ENCODE measurements at places on chromosomes 13 and 19. TPM values are rescaled to one million over a fixed set of nuclear protein-coding genes. Genes with fewer than 3 reads are reported as not detected.
A peak's percentile ranks its signal among the peaks of the same experiment; 100 is the strongest.

The SOHLH2 gene
- 2.2 TPM for total RNA-seq

The SLC17A7 gene
- total RNA-seq = under 0.01 TPM

The CABP5 gene
- not detected for total RNA-seq

The ZNF534 gene
- total RNA-seq = not detected

The PPP1R12C gene
- 49.2 TPM for total RNA-seq

The DACT3 gene
- total RNA-seq = 1.8 TPM

The KIRREL2 gene
- not detected for total RNA-seq

The CATSPERD gene
- total RNA-seq = under 0.01 TPM

DNA sequence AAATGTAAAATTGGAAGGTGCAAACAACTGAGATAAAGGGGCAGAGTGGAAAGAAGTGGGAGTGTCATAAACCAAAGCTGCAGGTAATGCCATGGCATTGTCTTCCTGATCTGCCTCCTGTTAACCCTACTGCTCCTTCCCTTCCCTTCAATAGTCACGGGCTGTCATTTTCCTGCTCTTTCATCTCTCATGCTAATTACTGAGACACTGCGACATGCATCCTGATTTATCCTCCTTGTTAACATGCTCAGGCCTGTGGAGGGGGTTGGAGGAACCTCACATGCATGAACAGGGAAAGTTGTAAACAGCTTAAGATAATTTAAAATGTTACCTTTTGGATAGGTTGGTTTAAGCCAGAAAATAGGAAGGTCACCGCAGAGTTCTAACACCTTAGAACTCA is 27.2 kb downstream of the CNMD start:
- DNase-seq = no peak

DNA sequence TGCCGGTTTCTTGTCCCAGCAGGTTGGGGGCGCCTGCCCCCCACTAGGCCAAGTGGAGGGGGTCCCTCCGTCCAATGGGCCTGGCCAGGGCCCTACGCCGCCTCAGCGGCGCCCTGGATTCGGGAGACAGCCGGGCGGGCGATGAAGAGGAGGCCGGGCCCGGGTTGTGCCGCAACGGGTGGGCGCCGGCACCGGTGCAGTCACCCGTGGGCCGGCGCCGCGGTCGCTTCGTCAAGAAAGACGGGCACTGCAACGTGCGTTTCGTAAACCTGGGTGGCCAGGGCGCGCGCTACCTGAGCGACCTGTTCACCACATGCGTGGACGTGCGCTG is 6.2 kb downstream of the KCNJ14 start:
- DNase-seq = peak; percentile 54

DNA sequence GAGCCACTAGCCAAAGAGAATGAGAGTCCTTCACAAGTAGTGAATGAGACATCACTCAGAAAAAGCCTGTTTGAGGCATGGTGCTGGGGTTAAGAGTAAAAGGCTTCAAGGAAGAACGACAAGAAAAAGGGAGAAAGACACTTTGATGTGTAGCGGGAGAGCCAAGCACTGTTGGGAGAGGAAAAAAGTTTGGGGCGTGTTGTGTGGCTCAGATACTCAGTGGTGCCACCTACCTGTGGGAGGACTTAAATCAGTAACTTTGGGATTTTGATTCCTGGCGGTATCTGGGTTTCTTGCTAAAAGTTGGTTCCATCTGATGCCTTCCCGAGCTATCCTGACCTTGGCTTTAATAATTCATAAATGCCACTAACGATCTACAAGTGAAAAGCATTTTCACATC is 12.3 kb downstream of the ELSPBP1 start:
- DNase-seq = peak; percentile 21

GRCh38 chr19:48110350-48110966 is at the start of gene PLA2G4C:
Gene PLA2G4C (minus strand): TSS chr19:48110817. CDS start chr19:48106529, 4,288 bp downstream.
- peak; percentile 99 for DNase-seq

GRCh38 chr13:67094952-67095351 is 135.2 kb downstream of the PCDH9 start:
- DNase-seq = no peak

DNA sequence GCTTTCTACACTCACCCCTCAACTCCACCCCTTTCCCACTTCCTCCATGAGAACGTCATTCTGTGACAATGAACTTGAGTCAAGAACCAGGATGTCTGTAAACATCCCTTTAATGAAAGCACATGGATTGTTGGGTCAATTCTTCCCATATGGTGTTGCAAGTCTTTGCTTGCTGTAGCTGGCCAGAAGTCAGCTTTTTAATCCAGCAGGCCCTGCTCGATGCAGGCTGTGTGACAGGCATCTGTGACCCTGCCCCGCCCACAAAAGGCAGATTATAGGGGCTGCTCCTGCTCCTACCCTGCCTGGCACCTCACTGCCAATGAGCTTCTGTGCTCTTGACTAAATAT is 78.0 kb downstream of the STARD13 start:
- DNase-seq = no peak

GRCh38 chr19:42942187-42942789 is 5.3 kb upstream of the PSG7 start:
- DNase-seq = peak; percentile 64

DNA sequence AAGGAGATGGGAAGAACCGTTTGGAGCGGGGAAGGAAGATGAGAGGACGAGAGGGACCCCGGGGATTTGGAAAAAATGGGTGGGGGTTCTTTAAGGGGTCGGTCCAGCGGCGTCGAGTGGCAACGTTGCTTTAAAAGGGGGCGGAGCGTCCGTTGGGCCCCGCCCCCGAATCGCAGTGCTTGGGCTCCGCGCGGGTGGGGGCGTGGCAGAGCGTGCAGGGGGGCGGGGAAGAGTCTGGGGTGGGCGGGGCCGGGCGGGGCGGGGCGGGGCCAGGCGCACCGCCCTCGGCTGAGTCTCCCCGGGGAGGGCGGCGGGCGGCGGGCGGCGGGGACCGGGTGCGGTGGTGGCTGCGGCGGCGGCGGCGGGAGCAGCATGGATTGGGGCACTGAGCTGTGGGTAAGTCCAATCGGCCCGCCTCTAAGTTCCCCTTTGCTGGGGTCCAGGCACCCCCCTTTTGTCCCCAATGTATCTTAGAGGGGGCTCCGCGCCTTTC is at the start of gene TRIP10:
Gene TRIP10 (plus strand): TSS at position 291 of the 493 bp plus-strand sequence. CDS start 82 bp downstream, at position 373.
- peak; percentile 99 for DNase-seq

- no peak for DNase-seq
These were observed 468.6 kb downstream of the COG6 start for GRCh38 chr13:40123962-40124632.

GRCh38 chr13:43227721-43228120 is 204.3 kb downstream of the DNAJC15 start:
- DNase-seq = no peak

- no peak for DNase-seq
These were observed 9.6 kb upstream of the LATS2 start for GRCh38 chr13:21071015-21071414.

GRCh38 chr13:52029569-52029968 is 5.1 kb downstream of the UTP14C start:
- no peak for DNase-seq
